ENCODE measurements at places on chromosomes 11 and 22.

DNA sequence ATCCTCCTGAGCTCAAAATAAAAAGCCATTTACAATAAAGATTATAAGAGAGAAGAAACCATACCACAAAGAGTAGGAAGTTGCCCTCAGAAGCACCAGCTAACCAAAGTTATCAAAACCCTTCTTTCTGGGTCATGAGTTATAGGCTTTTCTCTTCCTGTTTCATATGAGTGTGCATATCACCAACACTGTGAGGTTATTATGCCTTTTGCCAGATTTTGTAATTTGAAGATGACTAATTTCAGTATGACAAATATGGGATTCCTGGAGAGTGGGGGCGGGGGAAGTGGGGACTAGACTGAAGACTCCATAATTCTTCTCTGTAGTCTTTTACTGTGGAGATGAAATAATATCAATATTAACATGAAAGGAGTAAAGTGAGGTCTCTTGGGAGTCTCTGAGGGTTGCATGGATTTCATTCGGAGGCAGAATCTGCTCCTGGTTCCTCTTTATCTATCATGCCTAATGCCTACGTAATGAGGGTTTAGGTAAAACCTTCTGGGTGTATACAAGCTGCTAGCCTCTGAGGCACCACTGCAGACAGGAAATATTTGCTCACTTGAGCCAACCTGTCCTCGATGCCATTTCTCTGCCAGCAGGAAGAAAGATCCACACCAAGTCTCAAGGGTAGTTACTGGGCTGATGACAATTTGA lies 2.1 kb downstream of the LPXN start:
- DNase-seq, result peak; percentile 66

DNA sequence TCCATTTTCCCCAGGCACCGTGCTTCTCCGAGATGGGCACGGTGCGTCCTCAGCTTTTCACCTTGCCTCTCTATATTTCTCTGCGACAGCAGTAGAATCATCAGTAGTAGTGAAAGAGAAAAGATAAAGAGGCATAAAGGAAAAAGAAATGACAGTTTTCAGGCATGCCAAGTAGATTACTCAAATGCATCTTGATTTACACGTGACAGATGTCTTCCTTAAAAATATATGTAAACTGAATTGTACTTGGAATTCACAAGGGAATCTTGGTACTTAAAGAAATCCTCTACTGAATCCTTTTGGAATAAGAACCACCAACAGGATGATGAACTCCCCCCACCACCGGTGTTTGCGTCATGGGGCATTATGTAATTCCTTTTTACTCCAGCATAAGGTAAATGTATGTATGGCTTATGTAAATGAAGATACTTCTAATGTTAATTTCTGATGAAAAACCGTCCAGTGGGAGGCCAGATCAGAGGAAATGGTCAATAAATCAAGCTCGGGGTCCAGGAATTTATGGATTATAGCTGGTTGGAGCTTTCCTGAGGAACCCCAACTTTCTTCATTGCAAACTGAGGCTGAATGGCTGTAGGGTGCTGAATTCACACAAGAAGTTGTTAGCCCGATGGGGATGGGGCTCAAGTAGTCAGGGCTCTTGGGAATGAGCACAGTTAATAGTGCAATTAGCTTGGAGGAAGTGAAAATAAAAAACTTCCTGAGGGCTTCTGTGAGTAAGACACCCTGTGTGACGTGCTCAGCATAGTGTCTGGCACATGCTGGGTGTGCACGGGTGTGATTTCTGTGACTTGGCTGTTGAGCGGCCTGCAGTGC lies 630.4 kb downstream of the OPCML start:
- no peak for DNase-seq

DNA sequence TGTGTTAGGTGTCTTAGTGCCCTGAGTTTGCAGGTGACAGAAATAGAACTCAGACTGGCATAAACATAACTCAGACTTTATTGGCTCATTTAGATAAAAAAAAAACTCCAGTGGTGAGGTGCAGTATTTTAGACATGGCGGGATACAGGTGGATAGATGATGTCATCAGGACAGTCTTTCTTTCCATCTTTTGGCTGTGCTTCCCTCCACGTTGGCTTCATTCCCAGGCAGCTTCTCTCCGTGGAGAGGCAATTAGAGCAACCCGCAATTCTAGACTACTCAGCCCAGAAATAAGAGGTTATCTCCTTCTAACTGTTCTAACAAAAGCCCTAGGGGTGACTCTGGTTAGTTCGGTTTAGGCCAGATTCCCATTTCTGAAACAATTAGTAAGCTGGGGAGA lies 40.5 kb downstream of the NCAM1 start:
- no peak for DNase-seq

GRCh38 chr11:86202013-86202336 lies 42.6 kb upstream of the EED start:
- DNase-seq, result no peak

DNA sequence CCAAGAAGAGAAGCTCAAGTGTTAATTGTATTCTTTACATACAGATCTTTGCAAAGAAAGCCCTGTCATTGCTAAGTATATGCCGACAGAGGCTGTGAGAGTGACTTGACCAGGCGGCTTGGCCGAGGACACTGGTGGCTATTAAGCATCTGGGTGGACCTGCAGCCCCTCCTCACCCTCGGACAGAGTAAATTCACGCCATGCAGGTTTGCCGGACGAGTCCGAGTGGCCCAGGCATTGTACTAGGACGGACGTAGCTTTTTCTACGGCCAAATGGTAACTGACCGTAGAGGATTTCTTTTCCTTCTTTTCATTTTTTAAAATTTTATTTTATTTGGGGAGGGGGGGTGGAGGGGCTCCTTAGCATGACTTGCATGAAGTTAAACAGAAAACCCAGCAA lies 47.0 kb downstream of the KCNC1 start:
- no peak for DNase-seq

DNA sequence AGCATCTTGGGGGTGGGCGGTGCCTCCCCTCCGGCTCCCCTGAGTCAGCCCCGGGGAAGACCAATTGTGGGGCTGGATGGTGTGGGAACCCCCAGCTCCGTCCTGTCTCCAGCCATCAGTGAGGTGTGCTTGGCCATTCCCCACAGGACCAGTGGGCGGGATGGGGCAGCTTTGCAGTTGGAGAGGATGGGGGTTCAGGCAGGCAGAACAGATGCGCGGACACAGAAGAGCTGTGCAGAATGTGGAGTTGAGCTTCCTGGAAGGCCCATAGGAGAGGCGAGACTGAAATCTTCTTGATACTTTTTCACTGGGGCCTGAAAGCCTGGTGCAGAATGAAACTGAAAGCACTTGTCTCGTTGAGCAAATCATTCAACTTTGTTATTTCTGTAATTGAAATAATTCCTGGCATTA lies 23.8 kb downstream of the PARVB start:
- no peak for DNase-seq

DNA sequence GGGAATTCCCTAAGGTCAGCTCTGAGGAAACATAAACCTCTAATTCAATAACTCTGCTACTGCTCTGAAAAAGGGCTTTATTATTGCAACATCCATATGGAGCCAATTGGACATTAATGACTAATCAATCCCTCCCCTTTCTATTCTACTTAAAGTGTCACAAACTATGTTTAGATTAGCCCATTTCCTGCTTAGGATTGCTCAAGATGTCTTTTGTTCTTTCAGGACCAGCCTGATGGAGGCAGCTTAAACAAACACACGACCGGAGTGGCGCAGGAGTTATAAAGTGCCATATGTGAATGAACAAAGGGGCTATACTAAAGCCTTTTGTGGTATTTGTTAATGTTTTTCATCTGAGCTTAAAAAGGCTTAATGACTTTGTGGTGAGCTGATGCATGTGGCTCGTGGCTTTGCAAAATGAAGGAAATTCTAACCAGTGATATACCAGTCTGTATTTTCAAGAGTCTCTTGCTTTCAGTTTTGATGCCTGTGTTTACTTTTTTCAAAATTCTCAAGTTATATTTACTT lies 354.4 kb downstream of the SOX6 start:
- peak; percentile 99 for DNase-seq

GRCh38 chr11:77647654-77648305 lies 10.2 kb upstream of the CLNS1A start:
- no peak for DNase-seq

- no peak for DNase-seq
Observed at GRCh38 chr11:57668434-57668782, 494 bp downstream of the ZDHHC5 start.

DNA sequence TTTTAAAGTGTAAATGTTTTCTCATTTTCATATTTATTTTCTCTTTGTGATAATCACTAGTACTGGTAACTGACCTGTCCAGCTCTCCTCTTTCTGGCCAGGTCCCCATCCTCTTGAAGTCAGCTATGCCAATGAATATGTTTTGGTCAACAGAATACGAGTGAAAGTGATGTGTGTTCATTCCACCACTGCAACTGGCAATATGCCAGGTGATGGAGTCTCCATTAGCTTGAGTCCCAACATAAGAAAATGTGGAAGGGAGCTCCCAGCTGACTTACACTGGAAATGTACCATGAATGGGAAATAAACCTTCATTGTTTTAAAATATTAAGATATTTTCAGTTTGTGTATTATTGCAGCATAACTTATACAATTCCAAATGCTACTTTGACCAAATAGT lies 75.8 kb downstream of the CCDC34 start:
- DNase-seq, result no peak

DNA sequence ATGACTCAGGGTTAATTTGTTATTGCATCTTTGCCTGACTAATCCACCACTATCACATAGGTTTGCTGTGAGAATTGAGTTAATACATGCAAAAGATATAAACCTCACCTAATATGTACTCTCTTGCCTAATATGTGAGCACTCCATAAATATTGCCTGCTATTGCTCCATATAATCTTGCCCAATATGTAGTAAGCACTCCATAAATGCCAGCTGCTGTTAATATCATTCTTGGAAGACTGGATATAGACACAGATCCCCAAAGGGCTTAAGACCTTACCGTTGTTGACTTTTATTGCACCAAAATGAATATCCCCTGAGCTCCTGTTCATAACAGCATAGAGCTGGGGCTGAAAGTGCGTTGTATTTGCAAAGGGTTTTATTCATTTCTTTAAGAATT lies 27.0 kb upstream of the LRRC55 start:
- DNase-seq, result no peak

- DNase-seq, result no peak
Observed at GRCh38 chr11:48091426-48092102, 111.2 kb downstream of the PTPRJ start.

DNA sequence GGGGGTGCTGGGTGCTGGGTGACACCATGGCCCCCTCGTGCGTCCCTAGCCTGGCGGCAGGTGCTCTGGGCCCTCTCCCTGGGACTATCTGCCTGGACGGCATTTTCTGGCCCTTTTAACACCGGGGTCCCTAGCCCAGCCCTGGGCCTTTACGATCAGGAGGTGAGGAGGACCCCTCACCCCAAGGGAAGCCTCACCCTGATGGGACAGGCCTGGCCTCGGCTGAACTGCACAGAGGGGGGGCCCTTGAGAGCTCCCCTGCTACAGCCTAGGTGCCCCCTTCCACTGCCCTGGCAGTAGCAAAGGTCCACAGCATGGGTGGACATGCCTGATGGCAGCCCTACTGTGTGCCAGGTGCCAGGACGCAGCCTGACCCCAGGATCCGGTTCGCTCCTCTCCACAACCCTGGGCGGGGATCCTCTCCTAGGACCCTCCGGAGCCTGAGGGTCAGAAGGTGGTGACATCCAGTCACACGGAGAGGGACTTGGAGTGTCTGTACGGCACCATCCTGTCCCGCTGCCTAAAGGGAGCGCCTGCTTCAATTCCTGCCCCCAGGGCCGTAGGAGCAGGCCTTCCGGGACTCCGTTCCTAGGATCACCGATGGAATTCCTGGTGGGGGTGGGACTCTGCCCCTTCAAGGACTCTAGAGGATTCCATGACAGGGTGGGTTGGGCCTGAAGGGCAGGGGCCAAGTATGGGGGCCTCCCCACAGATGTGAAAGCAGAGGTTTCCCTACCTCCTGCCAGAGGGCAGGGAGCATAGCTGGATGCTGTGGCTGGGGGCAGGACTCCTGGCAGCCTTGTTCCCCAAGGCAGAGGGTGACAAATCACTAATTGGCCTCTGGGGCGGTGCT lies 33.0 kb upstream of the TH start:
- no peak for DNase-seq

DNA sequence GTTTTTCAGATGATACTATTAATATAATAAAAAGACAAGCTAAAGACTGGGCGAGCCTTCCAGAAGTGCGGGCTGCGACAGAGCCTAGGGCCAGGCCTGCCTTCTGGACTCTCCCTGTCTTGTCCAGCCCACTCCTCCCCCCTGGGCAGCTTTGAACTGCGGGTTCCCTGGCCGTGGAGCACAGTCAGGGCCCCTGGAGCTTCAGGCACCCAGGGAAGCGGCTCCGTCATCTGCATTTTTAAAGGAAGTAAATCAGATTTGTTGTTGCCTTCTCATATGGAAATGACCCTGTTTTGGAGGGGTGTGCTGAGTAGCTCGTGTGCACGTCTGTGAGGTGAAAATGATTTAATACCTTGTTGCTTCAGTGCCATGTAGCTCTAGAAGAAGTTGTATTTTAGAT lies 265.3 kb downstream of the TBC1D22A start:
- no peak for DNase-seq

GRCh38 chr22:48209473-48210197 lies 1447.2 kb downstream of the TBC1D22A start:
- no peak for DNase-seq

- DNase-seq, result no peak
Observed at GRCh38 chr11:76008474-76008873, 193.5 kb downstream of the UVRAG start.

All from fibroblast of skin of left quadriceps (primary cell).